ENCODE measurements at places on chromosomes 4 and X.

DNA sequence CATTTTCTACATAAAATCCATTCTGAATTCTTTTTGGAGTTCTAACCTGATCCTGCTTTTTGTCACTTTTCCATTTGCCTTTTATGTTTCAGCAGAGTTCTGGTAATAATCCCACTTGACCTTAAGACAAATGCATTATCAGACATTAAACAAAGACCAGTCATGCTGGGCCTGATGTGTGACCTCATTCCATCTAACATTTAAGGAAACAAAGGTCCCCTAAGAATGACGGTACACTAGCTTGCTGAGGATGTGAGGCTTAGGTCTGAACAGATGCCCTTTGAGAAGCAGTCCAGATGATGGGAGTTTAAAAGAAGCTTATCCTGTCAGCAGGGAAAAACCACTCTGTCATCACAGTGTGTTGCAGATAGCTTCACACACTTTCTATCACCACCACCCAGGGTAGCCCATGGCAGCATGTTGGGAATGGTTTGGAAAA, 38.1 kb upstream of the PDE5A start:
- DNase-seq, result no peak

DNA sequence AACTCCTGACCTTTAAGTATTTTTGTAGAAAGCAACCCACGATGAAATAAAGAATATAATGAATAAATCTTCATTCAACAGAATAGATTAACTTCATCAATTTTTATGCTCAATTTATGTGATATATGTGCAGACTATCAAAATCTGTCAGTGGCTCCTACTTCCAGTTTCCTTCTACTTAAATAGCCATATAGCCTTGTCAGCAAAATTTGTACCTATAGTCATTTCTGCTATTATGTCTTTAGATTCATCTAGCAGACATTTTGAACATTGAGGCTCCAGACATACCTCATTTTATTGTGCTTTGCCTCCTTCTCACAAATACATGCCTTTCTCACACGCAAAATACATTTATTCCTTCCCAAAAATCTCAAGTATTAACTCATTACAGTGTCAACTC, 971.7 kb downstream of the FAM133A start:
- DNase-seq, result no peak

GRCh38 chr4:111228874-111229273, 606.0 kb upstream of the PITX2 start:
- no peak for DNase-seq

DNA sequence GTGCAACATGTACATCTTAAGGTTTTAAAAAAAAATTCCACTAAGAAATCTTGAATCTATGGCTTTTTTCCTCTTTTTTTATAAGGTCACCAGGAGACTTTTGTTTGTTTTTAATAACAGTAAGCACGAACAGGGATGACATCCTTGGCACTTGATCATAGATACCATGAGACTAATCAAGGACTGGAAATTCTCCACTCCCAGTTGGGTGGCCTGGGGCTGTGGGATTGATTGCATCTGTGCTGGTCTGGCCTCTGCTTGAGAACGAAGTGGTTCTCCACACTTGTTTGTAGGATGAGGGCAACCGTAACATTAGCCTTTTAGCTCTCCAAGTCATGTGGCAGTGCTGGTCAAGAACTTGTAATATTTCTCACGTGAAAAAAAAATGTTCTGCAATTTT, 35.4 kb downstream of the SNX25 start:
- DNase-seq, result no peak

DNA sequence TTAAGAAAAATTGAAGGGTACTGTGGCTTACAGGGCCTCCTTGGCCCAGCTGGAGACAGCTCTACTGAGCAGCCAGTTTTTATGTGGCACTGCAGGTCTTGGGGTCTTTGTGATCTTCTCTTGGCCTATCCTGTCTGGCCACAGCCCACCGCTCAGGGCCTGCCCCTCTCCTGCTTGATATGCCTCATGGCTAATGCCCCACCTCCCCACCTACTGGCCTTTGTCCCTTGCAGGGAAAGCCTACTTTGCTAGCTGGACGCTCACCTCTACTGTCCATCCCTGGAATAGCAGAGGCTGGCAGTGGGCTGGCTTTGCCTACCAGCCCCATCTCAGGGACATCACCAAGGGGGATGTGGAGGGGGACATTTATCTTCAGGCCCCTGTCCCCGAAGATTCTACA, 134.1 kb downstream of the PJA1 start:
- DNase-seq, result no peak

DNA sequence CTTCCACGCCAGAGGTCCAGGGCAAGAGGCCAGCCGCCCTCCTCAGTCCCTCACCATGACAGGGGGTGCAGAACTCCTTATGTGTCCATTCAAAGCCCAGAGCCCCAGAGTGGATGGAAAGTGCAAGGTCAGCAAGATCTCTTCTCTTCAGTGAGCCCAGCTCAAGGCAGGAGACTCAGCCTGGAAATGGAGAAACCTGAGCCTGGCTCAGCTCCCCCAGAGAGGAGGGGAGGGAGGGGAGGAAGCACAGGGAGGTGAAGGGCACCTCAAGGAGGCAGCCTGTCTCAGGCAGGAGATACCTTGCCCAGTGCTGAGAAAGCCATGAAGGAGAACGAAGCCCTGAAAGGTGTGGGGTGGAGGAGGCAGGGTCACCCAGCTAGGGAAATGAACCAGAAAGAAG, 121.8 kb upstream of the PJA1 start:
- DNase-seq, result no peak

GRCh38 chr4:128371001-128371777, 83.6 kb upstream of the PGRMC2 start:
- no peak for DNase-seq

DNA sequence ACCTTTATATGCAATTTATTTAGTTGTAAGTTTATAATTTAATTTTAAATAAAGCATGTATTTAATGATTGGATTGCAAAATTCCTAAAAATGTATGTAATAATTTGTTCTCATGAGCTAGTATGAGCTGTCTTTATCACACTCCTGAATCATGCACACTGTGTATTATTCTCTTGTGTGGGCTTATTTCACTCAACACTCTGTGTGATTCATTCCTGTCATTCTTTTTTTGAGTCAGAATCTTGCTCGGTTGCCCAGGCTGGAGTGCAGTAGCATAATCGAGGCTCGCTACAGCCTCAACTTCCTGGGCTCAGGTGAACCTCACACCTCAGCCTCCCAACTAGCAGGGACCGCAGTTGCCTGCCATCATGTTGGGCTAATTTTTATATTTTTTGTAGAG, 123.1 kb upstream of the SLC34A2 start:
- no peak for DNase-seq

DNA sequence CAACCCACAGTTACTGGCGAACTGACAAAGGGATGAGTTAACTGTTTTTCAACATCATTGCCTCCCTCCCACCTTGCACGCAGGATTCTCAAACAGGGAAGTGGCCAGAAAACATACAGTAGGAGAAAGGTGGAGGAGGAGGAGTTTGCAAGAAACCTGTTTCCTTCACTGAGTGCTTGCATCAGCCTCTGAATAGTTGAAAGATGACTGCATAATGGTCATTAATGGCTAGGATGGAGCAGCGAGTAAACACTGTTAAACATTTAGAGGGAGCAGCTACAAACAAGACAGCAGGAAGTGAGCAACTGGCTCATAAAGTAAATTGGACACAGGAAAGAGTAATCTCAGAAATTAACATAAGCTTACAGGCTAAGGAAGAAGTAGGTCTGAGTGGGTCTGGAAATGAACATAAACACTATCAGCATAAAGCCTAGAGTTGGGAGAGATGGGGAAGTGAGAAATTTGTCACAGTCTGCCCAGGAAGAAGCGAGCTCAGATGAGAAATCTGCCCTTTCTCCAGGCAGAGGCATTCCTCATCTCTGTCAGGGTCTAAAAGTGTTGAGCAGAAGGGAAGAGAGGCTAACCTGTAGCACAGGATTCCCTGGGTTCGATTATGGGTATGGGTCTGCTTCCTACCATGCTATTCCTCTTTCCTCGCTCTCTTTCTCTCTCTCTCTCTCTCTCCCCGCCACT, 38.6 kb downstream of the TRPC5OS start:
- no peak for DNase-seq

- no peak for DNase-seq
These were observed 27.9 kb upstream of the BBS7 start for GRCh38 chr4:121898150-121898549.

DNA sequence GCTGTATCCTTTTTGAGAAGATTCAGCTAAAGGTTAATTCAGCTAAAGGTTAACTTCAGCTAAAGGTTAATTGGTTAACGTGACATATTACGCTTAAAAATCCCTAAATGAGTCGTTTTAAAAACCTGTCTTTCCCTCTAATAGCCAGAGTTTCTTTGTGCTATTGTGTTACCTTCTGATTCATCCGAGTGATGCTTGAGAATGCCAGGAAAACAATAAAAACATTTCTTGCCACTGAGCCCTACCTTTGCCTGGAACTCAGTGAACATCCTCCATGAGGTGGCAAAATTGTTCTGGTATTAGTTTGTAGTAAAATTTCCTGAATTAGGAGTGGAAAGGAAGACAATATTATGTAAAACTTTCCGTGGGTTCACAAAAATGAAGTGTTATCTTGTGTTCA, 13.7 kb upstream of the TMPRSS11E start:
- no peak for DNase-seq

DNA sequence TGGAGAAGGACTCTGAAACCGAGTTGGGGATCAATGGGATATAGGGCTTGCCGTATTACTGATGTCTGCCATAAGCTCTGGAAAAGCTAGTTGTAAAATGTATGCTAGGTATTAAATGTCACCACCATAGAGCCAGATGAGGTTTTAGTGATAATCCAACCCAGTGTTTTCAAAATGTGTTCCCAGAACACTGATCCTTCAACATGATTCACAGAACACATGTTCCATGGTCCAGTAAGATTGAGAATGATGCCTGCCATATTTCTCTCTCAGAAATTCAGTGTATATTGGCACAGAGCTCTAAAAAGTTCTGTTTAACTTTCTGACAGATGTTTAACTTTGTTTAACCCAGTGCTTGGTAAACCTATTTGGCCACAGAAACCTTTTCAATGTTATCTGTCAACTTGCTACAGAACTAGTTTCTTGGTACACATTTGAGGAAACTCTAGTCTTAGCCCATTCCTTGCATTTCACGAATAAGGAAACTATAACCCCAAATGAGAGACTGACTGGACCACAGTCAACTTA, 160.2 kb downstream of the PALLD start:
- no peak for DNase-seq

Data from GM18507 (cell line).